ENCODE measurements at places on chromosomes 4 and X.

DNA sequence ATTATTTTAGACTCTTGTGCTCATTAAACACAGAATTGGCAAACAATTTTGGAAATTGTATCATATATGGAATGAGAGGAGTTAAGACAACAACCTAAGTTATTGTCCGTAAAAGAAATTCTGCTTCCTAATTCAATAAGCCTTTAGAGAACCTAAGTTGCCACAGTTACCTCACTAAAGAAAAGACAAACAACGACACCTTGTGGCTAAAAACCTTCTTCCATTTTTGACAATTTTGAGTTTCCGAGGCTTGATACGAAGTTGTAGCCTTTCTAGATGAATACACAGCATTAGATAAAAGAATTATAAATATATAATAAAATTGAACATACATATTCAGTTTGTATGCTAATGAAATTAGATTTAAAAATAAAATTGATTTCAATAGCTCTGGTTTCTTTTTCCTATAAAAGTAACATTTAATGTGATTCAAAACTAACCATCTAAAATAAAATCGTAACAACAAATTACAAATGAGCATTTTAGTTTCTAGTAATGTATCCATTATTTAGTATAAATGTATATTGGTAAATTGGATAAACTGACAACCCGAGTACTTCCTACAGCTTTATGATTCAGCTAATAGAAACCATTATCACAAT lies 275.1 kb downstream of the GPM6A start:
- DNase-seq = no peak

GRCh38 chrX:135383249-135383648 lies 38.5 kb upstream of the SMIM10L2A start:
- no peak for DNase-seq

- no peak for DNase-seq
These were observed 16.5 kb upstream of the PDCL2 start for GRCh38 chr4:55608591-55608990.

GRCh38 chr4:182929296-182929695 lies 12.1 kb upstream of the DCTD start:
- no peak for DNase-seq

DNA sequence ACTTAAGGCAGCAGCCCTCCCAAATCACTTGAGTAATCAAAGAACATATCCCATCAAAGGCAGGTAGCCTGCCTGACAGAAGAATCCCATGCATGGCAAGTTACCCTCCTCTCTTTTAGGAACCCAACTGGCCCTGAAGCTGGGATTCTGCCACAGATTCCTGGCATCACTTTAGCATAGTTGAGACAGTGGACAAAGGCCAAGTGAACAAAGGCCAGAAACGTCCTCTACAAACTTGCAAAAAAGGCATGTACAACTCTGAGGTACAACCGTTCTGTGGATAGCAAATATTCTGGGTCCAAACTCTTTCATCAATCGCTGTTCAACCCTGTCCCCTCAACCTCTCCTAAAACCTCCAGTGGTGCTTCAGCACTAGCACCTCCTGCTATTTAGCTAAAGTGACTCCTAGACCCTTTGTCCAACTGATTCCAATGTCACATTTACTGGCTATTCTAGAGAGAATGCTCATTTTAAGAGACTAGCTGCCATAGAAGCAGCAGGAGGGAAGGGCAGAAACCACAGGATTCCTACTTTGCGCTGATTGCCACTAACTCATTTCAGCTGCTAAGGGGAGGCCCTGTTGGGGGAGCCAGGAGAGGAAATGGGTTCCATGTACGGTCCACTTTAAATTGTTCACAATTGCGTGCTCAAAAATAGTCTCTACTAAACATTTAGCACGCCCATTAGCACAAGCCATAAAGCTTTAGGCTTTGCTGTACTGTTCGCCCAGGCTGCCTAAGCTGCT lies 105.9 kb downstream of the SHROOM4 start:
- no peak for DNase-seq

DNA sequence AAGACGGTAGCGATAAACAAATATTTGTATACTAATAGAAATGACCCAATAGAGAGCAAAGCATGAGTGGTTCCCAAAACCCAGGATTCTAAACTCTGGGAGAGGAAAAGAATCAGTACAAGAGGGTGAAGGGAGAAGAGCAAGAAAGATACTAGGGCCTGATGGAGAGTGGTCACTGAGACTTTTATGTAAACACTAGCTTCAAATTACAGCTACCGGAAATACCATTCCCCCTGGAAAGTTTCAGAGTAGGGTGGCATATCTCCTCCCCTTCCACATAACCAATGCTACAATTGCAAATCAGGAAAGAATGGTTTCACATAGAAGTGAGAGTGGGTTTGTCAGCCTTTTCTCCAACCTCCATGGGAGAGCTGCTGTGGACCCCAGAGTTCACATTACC lies 77.1 kb downstream of the EIF4E start:
- DNase-seq = no peak

DNA sequence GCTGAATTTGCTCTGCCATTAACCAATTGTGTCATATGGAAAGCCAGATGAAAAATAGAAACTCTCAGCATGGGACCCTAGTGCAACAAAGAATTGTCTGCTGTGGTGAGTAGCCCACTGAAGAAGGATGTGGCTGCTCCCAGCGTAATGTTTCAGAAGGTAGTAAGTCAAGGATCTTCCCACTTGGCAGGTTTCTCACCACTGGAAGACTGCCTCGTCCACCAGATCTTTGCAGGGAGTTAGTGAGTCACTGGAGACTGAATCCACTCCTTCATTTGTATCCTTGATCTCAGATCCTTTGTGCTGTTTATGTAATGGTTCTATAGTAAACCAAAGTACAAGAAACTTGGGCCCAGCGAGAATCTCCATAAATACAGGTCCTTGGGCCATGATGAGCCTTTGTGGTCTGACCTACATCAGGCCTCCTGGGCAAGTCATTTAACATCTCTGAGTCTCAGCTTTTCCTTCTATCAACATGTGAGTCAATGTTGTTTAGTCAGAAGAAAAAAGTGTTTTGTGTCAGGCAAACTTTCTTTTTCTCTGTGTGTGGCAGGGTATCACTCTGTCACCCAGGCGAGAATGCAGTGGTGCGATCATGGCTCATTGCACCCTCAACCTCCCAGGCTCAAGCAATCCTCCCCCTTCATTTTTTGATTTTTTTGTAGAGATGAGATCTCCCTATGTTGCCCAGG lies 78.0 kb upstream of the CCDC160 start:
- DNase-seq = no peak

- no peak for DNase-seq
These were observed 992.7 kb upstream of the HS3ST1 start for GRCh38 chr4:12421364-12421763.

- no peak for DNase-seq
These were observed 803.4 kb downstream of the TRIML1 start for GRCh38 chr4:188942606-188943005.

DNA sequence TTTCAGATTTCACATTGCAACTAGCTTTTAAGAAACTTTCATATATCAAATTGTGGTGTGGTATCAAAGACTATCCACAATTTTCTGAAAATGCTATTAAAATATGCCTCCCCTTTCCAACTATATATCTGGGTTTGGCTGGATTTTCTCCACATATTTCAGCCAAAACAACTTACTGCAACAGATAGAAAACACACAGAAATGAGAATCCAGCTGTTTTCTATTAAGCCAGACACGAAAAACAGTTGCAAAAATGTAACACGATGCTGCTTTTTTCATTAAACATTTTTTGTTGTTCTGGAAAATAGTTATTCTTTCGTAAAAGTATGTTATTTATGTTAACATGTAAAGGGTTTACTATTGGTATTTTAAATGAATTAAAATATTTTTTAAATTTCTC lies 33.1 kb downstream of the DCTD start:
- DNase-seq = no peak

DNA sequence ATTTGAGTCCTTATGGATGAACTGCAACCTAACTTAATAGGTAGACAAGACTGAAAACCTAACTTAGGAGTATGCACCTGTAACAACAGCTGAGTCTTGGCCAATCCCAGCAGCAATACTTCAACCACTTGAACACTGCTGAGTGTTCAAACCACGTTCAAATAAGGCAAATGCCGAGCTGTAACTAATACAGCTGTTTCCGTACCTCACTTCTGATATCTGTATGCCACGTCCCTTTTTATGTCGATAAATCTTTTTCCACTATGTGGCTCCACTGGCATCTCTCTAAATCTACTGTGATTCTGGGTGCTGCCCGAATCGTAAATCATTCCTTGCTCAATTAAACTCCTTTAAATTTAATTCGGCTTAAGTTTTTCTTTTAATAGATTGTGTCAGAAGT lies 459.7 kb downstream of the INPP4B start:
- DNase-seq = no peak

GRCh38 chrX:8273451-8273895 lies 102.4 kb upstream of the VCX2 start:
- DNase-seq = no peak

DNA sequence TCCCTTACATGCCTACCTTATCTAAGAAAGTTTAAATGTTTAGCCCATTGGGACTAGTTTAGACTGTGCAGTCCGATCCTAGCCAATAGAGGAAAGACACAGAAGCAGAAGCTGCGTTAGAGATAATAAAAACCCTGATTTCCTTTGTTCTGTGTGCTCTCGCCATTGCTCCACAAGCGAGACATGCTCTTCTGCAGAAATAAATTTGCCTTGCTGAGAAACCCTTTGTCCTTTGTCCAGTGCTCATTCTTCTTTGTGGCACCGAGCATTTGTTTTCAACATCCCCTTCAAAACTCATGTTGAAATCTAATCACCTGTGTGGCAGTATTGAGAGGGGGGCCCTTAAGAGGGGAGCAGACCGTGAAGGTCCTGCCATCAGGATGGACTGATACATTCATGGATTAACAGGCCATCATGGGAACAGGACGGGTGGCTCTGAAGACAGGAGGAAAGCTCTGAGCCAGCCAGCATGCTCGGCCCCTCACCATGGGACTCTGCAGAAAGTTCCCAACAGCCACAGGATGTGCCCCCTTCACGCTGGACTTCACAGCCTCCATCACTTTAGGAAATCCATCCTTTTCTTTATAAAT lies 94.5 kb downstream of the ABLIM2 start:
- DNase-seq = no peak

DNA sequence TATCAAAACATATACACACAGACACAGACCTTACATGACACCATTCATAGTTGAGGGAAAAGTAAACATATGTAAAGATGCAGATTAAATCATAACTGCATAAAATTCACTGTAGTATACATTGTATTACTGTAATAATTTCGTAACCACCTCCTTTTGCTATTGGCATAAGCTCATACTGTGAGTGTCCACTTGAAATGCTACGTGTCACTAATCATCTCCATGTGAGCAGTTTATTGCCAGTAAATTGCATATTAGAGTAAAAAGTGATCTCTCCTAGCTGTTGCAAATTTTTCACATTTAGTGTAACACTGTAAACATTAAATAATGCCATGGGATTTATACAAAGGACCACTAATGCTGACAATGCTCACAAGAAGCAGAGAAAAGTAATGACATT lies 256.7 kb upstream of the GNPDA2 start:
- no peak for DNase-seq

DNA sequence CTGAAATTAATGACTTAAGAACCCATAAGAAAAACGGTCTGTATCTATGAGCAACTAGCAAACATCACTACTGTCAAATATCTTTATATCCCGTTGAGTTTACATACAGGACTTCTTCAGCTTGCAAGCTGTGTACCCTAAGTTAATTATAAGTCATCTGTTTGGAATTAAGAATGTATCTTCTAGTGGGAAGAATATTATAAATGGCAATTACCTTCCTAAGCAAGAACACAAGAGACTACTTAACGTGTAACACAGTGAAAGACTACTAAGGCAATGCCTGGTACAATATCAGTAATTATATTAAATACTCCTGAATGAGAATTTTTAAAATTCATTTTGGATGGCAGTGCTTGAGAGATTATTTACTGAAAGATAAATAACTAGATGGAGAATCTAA lies 58.5 kb downstream of the ADGRA3 start:
- DNase-seq = no peak

GRCh38 chrX:11764602-11765067 lies 6.6 kb downstream of the MSL3 start:
- DNase-seq = no peak

DNA sequence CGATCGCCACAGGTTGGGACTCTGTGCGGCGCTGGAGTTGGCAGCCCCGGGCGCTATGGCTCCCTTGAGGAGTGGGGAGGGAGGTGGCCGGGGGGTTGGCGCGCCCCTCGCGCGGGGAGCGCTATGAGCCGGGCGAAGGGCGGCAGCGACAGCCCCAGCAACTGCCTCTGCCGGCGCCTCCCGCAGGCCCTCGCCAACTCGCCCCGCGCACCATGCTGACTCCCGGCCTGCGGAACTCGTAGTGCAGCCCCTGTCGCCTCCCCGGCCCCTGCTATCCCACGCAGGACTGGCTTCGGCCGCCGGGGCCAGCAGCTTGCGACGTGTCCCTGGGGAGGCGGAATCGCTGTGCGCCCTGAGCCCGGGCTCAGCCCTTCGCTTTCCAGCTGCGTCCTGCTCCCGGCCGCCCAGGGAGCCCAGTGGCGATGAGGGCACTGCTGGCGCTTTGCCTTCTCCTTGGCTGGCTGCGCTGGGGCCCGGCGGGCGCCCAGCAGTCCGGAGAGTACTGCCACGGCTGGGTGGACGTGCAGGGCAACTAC lies 415 bp downstream of the SHISA3 start:
- DNase-seq = no peak

DNA sequence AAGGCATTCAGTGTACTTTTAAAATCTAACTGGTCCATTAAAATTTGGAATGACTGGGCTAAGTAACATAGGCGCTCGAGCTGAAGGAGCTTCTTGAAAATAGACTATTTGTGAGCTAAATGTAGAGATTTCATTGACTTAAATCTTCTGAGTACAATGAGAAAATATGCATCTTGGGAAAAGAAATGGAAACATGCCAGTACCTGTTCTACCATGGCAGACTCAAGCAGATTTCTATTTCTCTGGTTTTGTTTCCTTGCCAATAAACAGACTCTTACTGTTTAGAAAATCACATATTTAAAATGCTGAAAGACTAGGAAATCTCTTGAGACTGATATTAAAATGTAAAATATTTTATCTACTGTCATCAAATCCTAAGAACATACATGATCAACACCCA lies 678.1 kb downstream of the FAT4 start:
- no peak for DNase-seq

- peak; percentile 57 for DNase-seq
These were observed 5.8 kb downstream of the ANOS1 start for GRCh38 chrX:8726031-8726652.

DNA sequence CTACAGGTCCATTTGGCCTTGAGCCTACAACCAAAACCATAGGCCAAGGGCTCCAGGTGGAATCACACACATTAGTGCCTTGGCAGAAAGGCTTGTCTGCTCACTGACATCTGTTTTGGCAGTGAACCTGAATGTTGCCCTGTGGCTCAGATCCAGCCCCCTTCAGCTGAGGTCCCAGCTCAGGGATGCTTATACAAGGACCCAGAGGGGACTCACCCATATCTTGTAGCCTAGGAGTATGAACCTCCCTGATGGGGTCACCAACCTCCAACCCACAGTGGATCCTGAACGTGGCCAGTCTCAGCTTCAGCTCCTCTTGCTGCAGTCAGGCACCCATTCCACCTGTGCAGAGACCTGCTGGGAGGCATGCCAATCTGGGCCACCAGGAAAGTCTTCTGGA lies 50.8 kb upstream of the HMX1 start:
- DNase-seq = no peak
